ENCODE measurements at places on chromosomes 1 and 21.

- no peak for DNase-seq
These were observed 11.8 kb upstream of the RHBDL2 start for GRCh38 chr1:38953433-38953860.

GRCh38 chr1:178237121-178237520 lies 143.2 kb downstream of the RASAL2 start:
- DNase-seq: no peak

GRCh38 chr21:16342932-16343331 lies 613.1 kb downstream of the USP25 start:
- no peak for DNase-seq

DNA sequence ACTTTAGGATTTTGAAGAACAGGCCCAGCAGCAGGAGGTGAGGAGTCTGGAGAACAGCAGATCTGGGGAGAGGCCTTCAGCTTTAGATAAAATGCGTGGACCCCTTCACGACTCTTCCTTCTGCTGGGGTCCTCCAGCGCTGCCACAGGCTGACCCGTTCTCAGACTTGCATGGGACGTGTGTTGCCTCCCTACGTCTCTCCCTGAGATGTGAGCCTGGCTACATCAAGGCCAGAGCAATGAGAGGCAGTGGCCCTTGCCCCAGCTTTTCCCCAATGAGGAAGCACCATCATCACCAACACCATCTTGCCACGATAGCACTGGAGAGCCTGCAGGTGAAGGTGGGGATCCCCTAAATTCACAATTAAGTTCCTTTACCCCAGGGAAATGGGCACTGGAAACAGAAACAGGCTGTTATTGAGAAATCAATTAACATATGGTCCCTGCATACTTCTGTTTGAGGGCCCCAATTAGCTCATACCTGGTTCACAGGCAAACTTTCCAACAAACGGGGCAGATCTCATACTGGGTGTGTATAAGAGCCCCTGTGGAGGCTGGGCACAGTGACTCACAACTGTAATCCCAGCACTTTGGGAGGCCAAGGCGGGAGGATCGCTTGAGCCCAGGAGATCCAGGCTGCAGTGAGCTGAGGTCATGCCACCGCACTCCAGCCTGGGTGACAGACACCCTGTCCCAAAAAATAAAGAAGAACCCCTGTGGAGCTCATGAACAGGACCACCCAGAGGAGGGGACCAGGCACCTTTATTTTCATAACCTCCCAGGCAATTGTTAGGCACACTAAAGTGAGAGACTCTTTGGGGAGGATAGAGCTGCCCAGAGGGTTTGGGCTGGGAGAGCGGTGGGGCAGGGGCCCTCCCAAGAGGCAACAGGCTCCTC lies 12.1 kb upstream of the ADAMTSL4 start:
- DNase-seq: no peak

DNA sequence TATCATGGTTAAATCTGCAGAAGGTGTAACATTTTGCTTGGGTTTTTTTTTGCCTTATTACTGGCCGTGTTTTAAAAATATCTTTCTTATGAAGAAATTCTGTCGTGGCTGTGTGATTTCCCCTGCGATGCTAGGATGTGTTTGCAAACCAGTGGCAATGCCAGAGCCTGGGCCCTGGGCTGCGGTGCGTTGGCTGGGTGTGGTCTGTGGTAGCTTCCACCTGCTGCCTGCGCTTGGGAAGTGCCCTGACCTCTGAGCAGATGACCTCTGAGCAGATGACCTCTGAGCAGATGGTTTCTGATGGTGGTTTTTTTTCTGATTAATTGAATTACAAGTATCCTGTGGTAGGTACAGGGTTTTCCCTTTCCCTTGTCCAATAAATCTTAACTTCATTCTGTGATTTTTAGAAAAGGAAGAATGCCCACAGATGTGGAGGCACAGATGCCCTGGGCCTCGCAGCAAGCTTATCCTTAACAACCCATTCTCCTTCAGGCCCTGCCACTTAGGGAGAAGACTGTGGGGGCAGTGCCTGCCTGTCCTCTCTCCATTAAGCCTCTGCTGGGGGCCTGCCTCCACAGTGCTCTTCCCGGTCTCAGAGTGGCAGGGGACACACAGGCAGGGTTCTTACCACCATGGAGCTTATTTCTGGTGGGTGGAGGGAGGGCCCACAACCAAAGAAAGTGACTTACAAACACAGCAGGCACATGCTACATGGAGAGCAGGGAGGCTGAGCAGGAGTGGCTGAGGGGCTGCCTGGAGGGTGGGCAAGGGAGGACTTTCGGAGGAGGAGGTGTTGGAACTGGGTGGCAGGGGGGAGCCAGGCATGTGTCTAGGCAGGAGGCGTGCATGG lies 81.7 kb downstream of the PCBP3 start:
- no peak for DNase-seq

- no peak for DNase-seq
These were observed 829 bp downstream of the SPEN start for GRCh38 chr1:15848143-15848928.

DNA sequence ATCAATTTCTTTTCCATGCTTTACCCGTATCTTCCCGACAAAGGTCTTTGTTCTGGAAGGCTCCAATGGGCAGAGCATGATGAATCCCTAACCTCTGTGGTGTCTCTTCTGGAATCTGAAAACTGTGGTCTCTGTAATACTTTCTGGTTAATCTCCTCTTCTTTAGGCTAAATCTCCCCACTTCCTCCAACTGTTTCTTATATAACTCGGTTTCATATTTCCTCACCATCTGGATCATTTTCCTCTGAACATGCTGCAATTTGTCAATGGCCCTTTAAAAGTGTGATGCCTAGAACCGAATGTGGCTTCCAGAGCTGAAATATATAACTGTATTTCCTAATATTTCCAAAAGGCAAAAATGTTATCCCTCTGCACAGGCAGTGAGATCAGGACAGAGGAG lies 66.1 kb downstream of the ALG14 start:
- DNase-seq: no peak

- no peak for DNase-seq
These were observed 207.8 kb downstream of the SIPA1L2 start for GRCh38 chr1:232422098-232422497.

DNA sequence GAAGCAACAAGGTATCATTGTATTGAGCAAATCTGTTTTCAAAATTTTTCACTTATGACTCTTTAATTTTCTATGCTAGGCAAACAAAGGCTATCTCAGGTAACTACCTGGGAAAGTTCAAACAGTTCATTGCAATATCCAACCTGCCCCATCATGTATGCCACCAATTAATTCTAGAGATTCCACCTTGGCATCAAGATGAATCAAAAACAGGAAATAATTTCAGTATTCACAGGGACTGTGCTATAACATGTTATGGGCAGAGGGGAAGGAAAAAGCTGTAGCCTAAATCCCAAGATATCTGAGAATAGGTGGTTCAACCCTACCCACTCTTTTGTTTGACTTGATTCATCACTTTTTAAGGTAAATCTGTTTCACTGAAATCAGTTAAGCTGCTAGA lies 67.5 kb upstream of the SH3GLB1 start:
- no peak for DNase-seq

GRCh38 chr1:51734896-51735745 lies 118.2 kb downstream of the OSBPL9 start:
- DNase-seq: no peak

GRCh38 chr21:40640266-40640789 lies 206.6 kb downstream of the DSCAM start:
- DNase-seq: no peak

DNA sequence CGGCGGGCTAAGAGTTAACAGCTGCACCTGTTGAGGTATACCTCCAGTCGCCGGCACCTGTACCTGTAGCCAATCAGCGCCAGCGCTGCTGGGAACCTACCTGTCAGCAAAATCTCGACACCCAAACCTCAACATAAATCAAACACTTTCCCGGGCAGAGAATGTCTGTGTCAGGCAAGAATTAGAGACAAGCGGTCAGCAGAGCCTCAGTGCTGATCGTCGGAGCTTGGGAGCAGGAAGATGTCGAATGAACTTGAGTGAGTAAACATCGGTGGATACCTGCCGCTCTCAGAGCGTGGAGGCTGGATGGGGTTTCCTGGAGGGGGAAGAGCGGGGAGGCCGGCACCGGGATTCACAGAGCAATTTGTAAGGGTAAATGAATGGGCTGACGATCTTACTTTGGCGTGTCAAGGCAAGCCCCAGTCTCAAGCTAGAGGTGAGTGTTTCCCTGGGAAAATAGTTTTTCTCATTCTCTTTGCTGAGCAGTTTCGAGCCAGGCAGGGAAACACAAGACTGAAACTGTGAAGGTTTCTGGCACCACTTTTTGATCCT lies at the start of gene GRHL3:
Gene GRHL3, plus strand, starts transcription at position 46 of the 552 bp plus-strand sequence. Its CDS starts 195 bp downstream, at position 241.
- DNase-seq: no peak

DNA sequence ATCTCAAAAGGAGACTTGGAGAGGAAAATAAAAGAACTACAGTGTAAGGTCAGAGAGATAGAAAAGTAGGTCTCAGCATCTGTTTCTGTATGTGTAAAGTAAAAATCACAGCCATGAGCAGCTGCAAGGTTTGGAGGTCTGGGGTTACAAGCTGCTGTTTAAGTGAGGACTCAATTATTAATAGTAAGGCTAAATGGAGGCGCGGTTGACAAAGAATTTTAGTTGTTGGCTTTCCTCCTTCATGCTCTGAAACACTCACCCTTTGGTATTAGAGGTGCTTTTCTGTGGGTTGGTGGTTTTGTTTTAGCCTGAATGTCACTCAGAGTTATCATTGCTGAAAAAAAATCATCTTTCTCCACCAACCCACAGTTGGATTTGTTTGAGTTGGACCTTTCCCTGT lies 59.8 kb upstream of the HAO2 start:
- no peak for DNase-seq

DNA sequence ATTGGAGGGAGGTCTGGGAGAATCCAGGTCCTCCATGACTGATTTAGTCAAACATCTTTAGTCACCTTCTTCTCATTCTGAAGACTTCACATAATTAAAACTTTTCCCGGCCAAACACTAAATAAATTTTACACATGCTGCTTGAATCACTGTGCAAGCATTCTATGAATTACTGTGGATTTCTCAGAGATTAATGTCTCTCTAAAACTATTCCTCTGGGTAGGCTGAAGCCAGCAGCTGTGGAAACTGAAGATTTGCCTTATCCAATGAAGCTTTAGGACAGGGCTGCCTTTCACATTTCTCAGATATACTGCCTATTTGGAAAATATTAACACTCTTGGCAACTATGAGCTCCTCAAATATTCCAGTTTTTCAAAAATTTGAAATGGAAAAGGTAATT lies 61.7 kb downstream of the JMJD4 start:
- DNase-seq: no peak

- DNase-seq: no peak
These were observed 69.7 kb upstream of the ZC3H12A start for GRCh38 chr1:37404711-37405110.

DNA sequence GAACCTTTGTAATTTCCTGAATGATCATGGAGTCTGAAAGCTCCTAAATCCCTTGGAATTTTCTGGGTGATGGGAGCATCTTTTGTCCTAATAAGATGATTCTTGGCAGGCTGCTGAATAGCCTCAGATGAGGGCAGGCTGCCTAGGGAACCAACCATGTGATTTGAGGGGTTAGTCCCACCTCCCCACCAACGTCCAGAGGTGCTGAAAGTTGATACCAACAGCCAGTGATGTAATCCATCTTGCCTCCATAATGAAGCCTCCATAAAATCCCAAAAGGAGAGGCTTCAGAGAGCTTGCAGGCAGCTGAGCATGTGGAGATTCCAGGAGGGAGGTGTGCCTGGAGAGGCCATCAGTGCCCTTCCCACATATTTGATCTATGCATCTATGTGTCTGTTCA lies 43.7 kb downstream of the GTF2B start:
- no peak for DNase-seq

DNA sequence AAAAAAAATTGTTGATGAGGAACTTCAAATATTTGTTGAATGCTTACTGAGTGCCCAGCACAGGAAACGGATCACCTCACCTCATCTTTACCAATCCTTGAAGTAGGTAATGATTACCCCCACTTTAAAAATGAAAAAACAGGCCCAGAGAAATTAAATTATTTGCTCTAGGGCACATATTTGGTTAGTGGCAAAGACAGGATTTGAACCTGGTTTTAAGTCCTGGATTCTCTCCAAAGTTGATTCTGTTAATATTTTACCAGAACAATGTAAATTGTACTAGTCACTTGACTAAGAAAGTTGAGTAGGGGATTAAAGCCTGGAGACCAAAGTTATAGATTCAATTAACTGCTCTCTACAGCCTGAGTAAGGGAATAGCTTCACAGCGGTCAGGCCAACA lies 97.9 kb downstream of the GIPC2 start:
- DNase-seq: no peak

GRCh38 chr1:229844675-229845074 lies 218.6 kb downstream of the URB2 start:
- DNase-seq: no peak

GRCh38 chr1:156677616-156678596 lies 699 bp upstream of the NES start:
- DNase-seq: no peak

DNA sequence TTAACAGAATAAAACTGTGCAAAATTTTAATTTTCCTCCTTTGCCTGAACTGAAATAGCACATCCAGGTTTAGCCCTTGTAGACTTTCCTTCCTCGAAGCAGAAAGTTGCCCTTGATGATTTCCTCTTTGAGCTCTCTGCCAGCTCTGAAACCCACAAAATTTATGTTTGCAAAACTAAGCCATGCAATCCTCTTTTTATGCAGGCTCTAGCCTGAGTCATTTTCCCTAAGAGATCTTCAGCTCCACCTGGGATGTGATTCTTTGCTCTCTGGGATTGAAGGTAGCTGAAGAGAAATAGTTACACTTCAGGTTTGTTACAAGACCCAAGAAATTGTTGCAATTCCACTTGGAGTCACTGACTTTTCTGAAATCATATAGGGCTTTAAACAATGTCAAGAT lies 1.4 kb upstream of the F3 start:
- no peak for DNase-seq

DNA sequence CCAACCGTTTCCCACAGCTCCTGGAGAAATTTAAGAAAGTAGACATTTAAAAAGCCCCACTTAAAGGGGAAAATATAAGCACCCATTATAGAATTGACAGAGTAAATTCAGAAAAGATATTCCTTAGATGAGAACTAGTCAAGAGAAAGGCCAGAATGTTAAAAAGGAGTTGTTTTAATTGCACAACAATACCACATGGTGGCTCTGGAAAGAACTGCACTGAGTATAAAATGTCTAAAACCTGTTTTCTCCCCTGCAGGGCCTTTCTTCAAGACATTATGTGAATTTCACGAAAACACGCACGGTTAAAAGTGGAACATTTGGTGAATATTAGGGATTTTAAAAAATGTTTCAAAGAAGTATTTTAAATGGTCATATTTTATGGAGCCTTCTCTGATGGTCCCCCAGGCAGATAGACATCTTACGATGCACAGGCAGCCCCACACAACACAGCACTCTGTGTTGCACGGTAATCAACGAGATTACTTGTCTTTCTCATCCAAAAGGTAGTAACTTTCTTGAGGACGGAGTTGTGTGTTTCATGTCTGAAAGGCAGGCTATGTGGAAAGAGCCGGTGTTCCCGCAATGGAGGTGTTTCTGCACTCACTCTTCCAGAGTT lies 101.9 kb downstream of the PRRX1 start:
- no peak for DNase-seq

DNA sequence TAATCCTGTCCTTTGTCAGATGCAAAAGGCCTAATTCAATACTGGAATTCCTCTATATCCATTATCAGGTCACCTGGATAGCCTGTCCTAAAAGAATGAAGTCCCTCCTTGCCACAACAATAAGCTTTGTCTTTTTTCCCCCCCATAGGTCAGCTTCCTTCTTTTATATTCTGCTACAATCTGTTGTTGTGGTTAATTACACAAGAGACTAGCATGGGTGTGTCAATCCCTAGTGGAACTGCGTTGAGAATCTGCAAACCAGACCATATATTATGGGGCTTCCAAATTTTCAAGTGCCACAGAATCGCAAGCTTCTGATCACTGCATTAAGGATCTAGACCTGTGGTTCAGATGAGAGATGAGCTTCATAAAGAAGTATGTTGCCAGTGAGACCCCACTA lies 349.6 kb downstream of the SMYD3 start:
- no peak for DNase-seq

Measured in esophagus squamous epithelium (tissue), 5 donors.